ENCODE measurements at places on chromosomes 5 and 9. TPM values are rescaled to one million over a fixed set of nuclear protein-coding genes. Genes with fewer than 3 reads are reported as not detected.

- H3K4me1 ChIP-seq = no peaks in the 10 kb centered on the region
- no peak overlapping the region for H3K4me3 ChIP-seq
- H3K27ac ChIP-seq = no peak overlapping the region
- no peaks in the 10 kb centered on the region for H3K27me3 ChIP-seq
These were observed 80.2 kb upstream of the MIER3 start for GRCh38 chr5:57032151-57032551.

C8G gene
- 148 TPM for total RNA-seq

GRCh38 chr9:133979921-133980863, 11.9 kb downstream of the VAV2 start:
- no peaks in the 10 kb centered on the region for H3K27me3 ChIP-seq
- H3K4me3 ChIP-seq = no peak overlapping the region
- peaks cover 19% of the 10 kb centered on the region for H3K4me1 ChIP-seq
- no peaks in the 10 kb centered on the region for H3K36me3 ChIP-seq

DNA sequence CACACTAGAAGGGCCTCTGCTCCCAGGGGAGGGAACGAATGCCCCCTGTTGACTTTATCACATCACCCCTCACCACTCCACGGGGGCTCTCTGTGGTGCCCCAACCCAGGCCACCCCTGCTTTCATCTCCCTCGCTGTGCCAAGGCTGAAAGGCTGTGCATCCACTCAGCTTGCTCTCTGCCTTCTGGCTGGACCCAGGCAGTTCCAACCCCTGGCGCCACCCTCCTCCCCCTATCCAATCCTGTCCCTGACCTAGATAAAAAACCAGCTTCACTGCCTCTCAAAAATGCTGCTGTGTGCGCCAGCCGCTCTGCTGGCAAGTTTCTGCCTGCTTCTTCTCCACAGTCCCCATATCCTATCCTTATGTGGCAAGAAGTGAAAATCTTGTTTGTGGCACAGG, 22.4 kb upstream of the CORO2A start:
- no peaks in the 10 kb centered on the region for H3K4me1 ChIP-seq
- H3K36me3 ChIP-seq = no peaks in the 10 kb centered on the region
- H3K27ac ChIP-seq = no peak overlapping the region
- H3K27me3 ChIP-seq = no peaks in the 10 kb centered on the region
- DNase-seq = no peak
- no peak overlapping the region for H3K4me3 ChIP-seq

DNA sequence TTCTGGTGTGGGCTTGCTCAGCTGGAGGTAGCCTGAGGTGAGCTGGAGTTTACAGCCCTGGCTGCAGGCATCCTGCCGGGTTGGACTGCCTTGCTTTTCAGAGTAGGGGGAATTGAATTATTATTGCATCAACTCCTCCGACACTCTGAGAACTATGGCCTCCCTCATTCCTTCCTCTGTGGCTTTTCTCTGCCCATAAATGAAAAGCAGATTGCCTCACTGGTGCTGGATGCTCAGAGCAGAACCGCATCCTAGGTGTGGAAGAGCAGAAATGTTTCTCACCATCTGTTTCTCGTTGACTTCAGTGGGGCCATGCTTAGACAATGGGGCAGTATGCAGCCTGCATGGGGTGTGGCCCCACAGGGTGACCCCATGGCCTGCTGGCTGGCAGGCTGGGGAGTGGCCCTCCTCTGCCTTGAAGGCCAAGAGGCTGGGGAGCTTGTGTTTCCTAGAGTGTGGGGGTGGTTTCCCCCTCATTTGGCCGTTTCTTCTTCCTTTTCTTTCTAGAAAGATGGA, 27.3 kb upstream of the TGFBI start:
- no peak overlapping the region for H3K27ac ChIP-seq
- no peaks in the 10 kb centered on the region for H3K4me1 ChIP-seq
- H3K4me3 ChIP-seq = no peak overlapping the region

DNA sequence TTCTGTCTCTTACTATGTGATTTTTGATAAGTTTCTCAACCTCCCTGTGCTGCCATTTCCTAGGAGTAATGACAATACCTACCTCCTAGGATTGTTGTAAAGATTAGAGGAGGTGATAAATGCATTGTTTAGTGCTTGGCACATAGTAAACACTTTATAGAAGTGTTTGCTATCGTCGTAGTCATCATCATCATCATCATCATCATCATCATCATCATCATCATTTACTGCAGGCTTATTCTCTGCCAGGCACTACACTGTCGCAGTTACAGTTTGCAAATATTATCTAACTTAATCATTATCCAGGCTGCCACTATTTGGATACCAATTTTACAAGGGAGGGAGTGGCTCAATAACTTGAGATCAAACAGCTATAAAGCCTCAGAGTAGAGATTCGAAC, 24.5 kb downstream of the SGCD start:
- DNase-seq = no peak
- no peaks in the 10 kb centered on the region for H3K4me1 ChIP-seq
- no peak overlapping the region for H3K27ac ChIP-seq
- H3K36me3 ChIP-seq = no peaks in the 10 kb centered on the region

DNA sequence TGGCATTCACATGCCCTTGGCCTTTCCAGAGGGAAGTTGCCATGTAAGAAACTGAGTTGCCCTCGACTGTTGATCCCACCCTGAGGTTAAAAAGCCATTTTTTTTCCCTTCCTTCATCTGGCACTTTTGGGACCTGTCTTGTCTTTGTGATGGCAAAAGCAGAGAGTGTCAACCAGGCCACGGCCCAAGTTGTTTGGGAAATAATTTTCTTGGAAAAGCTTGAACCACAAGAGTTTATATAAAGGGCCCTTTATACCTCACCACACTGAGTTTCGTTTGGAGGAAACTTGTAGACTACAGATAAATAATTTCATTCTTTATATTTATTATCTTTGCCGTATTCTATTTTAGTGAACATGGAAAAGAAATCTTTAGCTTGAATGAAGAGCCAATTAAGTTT, 34.3 kb downstream of the ACTBL2 start:
- H3K36me3 ChIP-seq = no peaks in the 10 kb centered on the region
- no peak for DNase-seq
- H3K4me1 ChIP-seq = no peaks in the 10 kb centered on the region
- no peak overlapping the region for H3K27ac ChIP-seq
- H3K4me3 ChIP-seq = no peak overlapping the region

TPPP gene
- 11.6 TPM for total RNA-seq

- H3K36me3 ChIP-seq = no peaks in the 10 kb centered on the region
- no peak for DNase-seq
- peak overlapping the region; percentile 81 for H3K27ac ChIP-seq
- peak overlapping the region; percentile 87 for H3K4me3 ChIP-seq
These were observed 689 bp downstream of the CNTRL start for GRCh38 chr9:121075251-121076036.

- H3K36me3 ChIP-seq = no peaks in the 10 kb centered on the region
- no peaks in the 10 kb centered on the region for H3K27me3 ChIP-seq
- DNase-seq = no peak
- no peaks in the 10 kb centered on the region for H3K4me1 ChIP-seq
- no peak overlapping the region for H3K4me3 ChIP-seq
These were observed 5.6 kb upstream of the CYSTM1 start for GRCh38 chr5:140169410-140169809.

DNA sequence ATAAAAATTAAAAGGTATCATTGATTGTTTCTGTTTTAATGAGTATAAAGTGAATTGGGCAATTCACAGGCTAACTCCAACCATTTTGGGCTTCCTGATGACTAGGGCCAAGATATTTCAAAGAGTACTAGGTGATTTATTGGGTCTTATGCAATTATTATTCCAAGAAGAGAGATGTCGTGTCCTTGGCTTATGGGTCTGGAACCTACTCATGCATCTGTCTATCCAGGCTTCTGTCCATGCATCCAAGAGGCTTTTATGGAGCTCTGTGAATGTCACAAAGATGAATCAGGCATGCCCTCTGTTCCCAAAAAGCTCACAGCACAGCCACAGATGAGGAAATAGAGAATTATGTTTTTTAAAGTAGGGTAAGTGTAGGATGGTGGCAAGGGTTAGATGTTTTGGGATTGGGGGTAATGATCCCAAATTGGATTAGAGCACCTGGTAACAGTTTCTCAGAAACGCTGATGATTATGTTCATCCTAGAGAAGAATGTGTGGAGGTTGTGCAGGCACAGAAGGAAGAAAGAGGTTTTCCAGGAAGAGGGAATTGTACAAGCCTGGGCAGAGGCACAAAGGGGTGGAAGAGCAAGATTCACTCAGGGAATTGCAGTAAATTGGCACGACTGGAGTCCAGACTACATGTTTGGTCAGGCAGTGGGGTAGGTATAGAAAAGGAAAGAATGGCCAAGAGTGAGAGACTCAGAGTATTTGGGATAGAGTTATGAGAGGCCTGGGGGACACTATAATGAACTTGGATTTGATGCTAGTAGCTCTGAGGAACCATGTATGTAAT, 83.0 kb upstream of the TNC start:
- H3K27me3 ChIP-seq = no peaks in the 10 kb centered on the region
- H3K36me3 ChIP-seq = no peaks in the 10 kb centered on the region
- H3K4me3 ChIP-seq = no peak overlapping the region

GRCh38 chr9:12922224-12922866, 147.5 kb downstream of the LURAP1L start:
- no peaks in the 10 kb centered on the region for H3K27me3 ChIP-seq
- no peak overlapping the region for H3K27ac ChIP-seq
- DNase-seq = no peak
- no peak overlapping the region for H3K4me3 ChIP-seq

- no peaks in the 10 kb centered on the region for H3K36me3 ChIP-seq
- H3K4me1 ChIP-seq = no peaks in the 10 kb centered on the region
- no peak for DNase-seq
- no peaks in the 10 kb centered on the region for H3K27me3 ChIP-seq
These were observed 10.2 kb upstream of the NKD2 start for GRCh38 chr5:998246-999031.

DNA sequence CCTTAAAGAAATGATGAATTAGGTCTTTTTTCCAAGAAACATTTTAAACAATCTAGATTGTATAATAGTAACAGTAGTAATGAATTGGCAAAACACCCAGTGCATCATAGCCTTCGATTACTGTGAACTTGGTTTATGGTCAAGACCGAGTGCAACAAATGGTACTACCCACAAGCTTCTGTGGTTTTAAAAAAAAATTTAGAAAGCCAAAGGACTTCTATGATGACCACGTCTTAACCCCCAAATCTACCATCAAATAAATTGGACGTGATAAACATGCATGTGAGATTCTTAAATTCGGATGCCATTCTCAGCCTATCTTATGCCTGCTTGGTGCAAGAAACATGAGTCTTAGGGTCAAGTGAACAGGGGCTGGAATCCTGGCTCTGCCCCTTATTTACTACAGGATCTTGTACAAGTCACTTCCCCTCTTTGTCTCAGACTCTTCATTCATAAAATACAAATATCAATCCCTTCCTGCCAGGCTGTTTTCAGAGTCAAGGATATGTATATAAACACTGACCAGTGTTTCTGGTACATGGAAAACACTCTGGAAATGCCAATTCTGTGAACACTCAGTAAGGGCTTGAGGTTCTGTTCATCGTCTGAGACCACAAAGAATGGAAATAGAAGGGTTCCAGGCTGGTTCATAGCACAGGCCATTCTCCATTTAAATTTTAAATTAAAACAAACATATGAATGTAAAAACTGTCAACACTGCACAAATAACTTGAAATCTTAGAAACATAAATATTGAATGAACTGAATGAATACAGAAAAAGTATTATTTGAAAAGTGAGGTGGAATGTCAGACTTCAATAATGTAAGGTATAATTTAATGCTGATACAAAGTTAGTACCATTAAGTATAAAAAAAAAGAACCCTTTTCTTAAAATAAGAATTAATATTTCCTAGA, 107.8 kb downstream of the NR6A1 start:
- no peak overlapping the region for H3K4me3 ChIP-seq
- H3K27ac ChIP-seq = no peak overlapping the region
- no peaks in the 10 kb centered on the region for H3K27me3 ChIP-seq
- no peak for DNase-seq
- no peaks in the 10 kb centered on the region for H3K36me3 ChIP-seq
- peaks cover 7% of the 10 kb centered on the region for H3K4me1 ChIP-seq

DNA sequence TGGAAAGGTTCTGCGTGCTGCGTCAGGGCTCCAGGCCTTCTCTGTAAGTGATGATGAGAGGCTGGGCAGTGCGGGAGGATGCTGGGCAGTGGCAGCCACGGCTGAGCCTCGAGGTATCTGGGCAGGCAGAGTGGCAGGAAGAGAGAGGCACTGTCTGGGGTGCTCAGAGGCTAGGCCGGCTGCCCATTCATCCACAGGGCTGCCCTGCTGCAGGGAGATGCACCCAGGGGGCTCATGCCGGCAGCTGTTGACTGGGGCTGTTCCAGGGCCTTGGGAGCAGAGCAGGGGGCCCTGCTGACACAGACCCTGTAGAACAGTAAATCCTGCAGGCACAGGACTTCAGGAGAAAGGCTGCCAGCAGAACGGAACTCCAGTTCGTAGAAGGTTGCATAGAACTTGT, 88.8 kb downstream of the BOD1 start:
- H3K27ac ChIP-seq = no peak overlapping the region
- no peak for DNase-seq
- no peak overlapping the region for H3K4me3 ChIP-seq

DNA sequence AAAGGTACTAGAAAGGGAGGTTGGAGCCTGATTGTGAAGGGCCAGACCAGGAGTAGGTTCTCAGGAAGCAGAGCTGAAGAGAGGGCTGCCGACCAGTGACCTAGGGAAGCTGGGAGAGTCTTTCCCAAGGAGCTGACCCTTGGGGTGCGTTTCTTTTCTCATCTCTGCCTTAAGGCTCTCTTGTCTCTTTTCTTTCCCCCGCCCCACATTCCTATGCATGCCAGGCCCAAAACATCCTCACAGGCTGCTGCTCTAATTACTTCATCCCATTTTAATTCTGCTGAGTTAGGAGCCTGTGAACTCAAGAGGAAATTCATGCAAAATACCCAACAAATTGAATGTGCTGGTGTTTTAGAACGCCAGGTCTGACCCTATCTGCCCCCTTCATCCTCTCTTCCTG, 46.9 kb upstream of the HSPA9 start:
- DNase-seq = no peak
- no peaks in the 10 kb centered on the region for H3K4me1 ChIP-seq
- H3K36me3 ChIP-seq = no peaks in the 10 kb centered on the region
